ENCODE measurements at places on chromosomes 7 and 10. TPM values are rescaled to one million over a fixed set of nuclear protein-coding genes. Genes with fewer than 3 reads are reported as not detected.

DNA sequence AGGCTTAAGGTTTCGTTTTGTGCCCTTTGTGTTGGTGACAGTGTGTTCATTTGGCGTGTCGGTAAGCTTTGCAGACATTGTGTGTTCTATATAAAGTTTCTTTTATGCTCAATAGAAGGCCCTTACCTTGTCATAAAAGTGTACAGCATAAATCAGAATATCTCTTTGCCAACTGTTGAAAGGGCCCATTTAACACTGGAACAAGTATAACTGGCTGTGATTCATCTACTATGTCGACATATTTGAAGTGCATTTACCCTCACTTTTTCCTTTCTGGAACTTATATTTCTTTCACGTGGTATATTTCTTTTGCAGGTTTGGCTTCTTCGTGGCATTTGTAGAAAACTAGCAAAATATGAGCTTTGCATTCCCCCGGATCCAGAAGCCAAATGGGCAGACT lies 32.7 kb downstream of the EEPD1 start:
- no peak overlapping the region for H3K27ac ChIP-seq
- peaks cover 11% of the 10 kb centered on the region for H3K4me1 ChIP-seq
- no peak overlapping the region for H3K4me3 ChIP-seq
- H3K36me3 ChIP-seq, result no peaks in the 10 kb centered on the region

- H3K4me1 ChIP-seq, result peaks cover 3% of the 10 kb centered on the region
- no peak overlapping the region for H3K4me3 ChIP-seq
- DNase-seq, result no peak
- no peak overlapping the region for H3K27ac ChIP-seq
- peaks cover 9% of the 10 kb centered on the region for H3K36me3 ChIP-seq
These were observed 17.6 kb upstream of the FLNC start for GRCh38 chr7:128812514-128813168.

SEMA3E gene
- total RNA-seq, result 1.1 TPM

DNA sequence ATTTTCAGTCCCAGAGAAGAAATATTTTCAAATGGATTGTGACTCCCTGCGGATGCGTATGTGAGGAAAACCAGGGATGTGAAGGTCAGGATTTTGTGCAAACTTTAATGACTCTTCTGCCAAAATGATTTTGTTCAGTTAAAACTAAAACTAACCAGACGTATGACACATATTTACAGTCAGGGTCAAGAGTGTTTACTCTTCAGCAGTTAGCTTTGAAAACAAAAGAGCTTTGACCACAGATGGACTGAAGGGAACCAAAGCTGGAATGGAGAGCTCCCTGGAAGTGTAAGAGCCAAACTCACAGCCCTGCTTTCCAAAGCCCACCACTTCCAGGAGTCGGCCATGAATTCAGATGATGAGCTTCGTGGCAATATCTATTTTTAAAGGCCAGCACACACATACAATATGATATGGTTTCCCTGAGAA lies 15.5 kb downstream of the SVIL start:
- peaks cover 40% of the 10 kb centered on the region for H3K4me1 ChIP-seq
- no peaks in the 10 kb centered on the region for H3K27me3 ChIP-seq
- no peak overlapping the region for H3K4me3 ChIP-seq

TUBAL3 gene
- total RNA-seq, result not detected

- H3K27ac ChIP-seq, result no peak overlapping the region
- H3K4me1 ChIP-seq, result no peaks in the 10 kb centered on the region
- no peak for DNase-seq
- peaks cover 1% of the 10 kb centered on the region for H3K36me3 ChIP-seq
- H3K4me3 ChIP-seq, result no peak overlapping the region
These were observed 286.4 kb downstream of the ARHGAP12 start for GRCh38 chr10:31642281-31642680.

GRCh38 chr10:61068471-61068870 lies 124.5 kb upstream of the RHOBTB1 start:
- no peaks in the 10 kb centered on the region for H3K36me3 ChIP-seq
- H3K4me1 ChIP-seq, result peaks cover 12% of the 10 kb centered on the region
- H3K27ac ChIP-seq, result no peak overlapping the region
- DNase-seq, result no peak
- peaks cover 18% of the 10 kb centered on the region for H3K27me3 ChIP-seq

DNA sequence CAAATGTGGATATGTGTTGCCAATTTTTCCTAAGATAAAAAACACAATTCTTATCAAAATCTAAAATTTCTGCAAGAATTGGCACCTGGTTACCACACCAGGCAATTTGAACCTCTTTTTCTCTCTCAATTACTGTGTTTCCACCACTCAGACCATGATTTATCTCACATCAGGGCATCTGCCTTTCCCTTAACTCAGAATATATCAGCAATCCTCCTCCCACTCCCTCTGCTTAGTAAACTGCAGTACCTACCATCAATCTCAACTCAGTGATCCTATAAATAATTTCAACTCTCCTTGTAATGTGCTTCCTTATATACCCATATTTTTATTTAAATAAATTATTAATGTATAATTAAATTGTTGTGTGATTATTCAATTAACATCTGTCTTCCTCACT lies 212.3 kb upstream of the PCDH15 start:
- no peaks in the 10 kb centered on the region for H3K27me3 ChIP-seq
- no peak for DNase-seq
- no peaks in the 10 kb centered on the region for H3K36me3 ChIP-seq
- peaks cover 10% of the 10 kb centered on the region for H3K4me1 ChIP-seq
- H3K4me3 ChIP-seq, result no peak overlapping the region

GRCh38 chr7:20340839-20341238 lies 10.1 kb downstream of the ITGB8 start:
- no peak for DNase-seq
- H3K4me1 ChIP-seq, result peaks cover 30% of the 10 kb centered on the region
- no peaks in the 10 kb centered on the region for H3K27me3 ChIP-seq
- peak overlapping the region; percentile 98 for H3K27ac ChIP-seq
- no peak overlapping the region for H3K4me3 ChIP-seq

DNA sequence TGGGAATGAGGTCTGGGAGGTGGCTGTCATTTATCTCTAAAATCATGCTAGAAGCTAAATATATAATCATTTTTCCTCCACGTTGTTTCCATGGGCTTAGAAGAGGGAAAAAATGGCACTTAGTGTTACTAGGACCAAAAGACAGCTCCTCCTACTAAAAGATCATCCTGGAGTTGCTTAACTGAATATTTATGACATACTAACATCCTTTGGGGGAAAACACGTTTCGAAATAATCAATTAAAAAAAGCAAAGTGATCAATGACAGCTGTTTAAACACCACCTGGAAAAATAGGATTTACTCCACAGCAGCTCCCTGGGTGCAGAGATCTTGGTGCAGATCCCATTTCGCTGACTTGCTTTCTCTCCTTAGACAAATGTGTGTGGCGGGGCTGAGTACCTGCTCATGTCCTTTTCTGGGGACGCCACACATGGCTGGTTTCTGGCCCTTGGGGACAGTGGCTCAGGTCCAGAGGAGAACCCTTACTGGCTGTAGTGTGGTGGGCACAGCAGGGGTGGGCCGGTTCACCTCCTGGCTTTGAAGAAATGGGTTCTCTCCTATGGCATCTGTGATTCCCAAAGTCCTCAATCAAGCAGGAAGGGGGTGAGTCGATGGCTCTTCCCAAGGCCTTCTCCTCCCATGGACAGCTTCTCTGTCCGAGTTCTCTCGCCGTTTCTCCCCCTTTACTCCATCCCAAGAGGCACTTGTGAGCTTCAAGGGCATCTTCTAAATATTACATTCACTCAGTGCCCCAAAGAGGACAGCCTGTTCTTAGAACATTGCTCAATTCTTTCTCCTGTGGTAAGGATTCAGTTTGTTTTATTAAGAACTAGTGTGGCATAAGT lies 156.4 kb upstream of the KLF14 start:
- H3K27ac ChIP-seq, result no peak overlapping the region
- H3K4me1 ChIP-seq, result peaks cover 10% of the 10 kb centered on the region

GHRHR gene
- not detected for total RNA-seq

- no peak overlapping the region for H3K27ac ChIP-seq
- H3K4me1 ChIP-seq, result no peaks in the 10 kb centered on the region
- no peak for DNase-seq
- no peak overlapping the region for H3K4me3 ChIP-seq
These were observed 120.3 kb downstream of the CYTH3 start for GRCh38 chr7:6151994-6152735.

AGK gene
- total RNA-seq, result 30.0 TPM

GRCh38 chr7:29801929-29802328 lies 4.4 kb upstream of the WIPF3 start:
- DNase-seq, result no peak
- no peaks in the 10 kb centered on the region for H3K36me3 ChIP-seq
- H3K27me3 ChIP-seq, result peaks cover 55% of the 10 kb centered on the region

ANKRD26 gene
- total RNA-seq, result 23.0 TPM

BAG3 gene
- total RNA-seq, result 19.2 TPM

All from progenitor cell of endocrine pancreas (in vitro differentiated cells).